ENCODE measurements at places on chromosomes 2 and 18. TPM values are rescaled to one million over a fixed set of nuclear protein-coding genes. Genes with fewer than 3 reads are reported as not detected.

GRCh38 chr2:62221141-62221540 is 25.2 kb downstream of the B3GNT2 start:
- no peak for DNase-seq

DNA sequence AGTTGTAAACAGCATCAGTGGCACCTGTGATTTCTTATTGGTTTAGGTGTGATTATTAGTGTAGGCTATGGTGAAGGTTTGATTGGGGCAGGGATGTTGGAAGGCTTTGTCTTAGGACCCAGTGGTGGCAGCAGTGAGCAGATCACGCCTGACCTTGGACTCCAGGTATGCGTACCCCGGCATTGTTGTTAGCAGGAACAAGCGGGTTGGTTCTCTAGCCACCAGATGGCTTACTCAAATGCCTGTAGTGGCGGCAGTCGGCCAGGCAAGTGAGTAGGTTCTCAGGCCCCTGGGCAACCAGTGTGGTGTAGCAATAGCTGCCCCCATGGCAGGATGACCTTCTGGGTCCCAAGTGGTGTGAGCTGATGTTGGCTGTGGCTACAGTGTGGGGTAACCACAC is 558.3 kb downstream of the KCNJ3 start:
- no peak for DNase-seq

DNA sequence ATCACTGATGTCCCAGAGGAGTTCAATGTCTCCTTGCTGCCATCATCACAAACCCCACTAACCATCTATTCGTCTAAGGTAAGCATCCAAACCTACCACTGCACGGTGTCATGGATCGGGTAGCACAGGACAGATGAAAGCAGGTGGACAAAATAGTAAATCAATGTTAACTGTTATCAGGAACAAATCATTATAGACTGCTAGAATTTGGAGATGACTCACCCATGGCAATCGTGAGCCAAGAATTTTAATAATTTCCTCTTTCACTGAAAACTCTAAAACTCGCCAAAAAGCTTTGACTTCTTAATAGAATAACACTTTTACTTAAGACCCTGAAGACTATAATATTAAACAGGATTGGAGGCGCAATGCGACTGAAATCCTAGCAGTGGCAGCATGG is 33.7 kb upstream of the BZW1 start:
- DNase-seq, result no peak

GRCh38 chr2:68367953-68368653 is 3.0 kb downstream of the PLEK start:
- DNase-seq, result no peak

- no peak for DNase-seq
Measured at GRCh38 chr2:166240387-166241313, 112.8 kb upstream of the SCN1A start.

DNA sequence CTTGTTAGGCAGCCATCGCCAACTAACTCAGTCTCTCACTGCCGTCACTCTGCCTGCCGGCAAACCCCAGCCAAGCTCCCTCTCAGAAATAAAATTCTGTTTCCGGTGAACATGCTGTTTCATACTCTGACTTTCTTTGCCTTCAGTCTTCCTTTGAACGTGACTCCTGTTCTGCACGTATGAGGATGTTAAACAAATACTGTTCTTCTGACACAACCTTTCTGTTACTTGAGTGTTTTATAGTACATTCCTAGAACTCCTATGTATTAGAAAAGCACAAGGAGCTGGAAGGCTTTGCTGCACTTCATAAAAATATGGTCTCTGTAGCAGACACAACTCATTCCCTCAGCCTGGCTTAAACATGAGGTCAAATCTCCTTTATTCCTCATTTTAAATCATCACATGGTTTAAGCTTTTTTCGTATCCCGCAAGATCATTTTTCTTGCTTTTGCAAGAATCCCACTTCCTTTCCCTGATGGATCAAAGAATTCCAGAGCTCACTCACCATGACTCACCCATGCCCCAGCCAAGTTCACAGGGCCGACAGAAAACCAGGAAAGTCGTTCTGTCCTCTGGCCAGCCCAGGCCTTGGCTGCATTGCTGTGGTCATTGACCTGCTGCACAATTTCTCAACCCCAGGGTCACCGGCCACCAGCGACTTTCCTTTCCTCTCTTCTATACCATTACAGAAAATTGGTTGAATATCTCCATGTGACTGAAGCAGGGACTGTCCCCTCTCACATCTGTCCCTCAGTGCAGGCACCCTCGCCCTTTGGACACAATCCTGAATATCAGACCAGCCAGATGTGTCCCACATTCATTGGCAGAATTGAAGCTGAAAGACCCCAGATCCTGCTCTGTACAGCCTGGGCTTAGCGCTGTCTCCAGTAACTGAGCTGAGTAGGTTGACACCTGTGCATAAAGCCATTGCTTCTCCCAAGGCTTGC is 183.1 kb upstream of the ARL4C start:
- no peak for DNase-seq

DNA sequence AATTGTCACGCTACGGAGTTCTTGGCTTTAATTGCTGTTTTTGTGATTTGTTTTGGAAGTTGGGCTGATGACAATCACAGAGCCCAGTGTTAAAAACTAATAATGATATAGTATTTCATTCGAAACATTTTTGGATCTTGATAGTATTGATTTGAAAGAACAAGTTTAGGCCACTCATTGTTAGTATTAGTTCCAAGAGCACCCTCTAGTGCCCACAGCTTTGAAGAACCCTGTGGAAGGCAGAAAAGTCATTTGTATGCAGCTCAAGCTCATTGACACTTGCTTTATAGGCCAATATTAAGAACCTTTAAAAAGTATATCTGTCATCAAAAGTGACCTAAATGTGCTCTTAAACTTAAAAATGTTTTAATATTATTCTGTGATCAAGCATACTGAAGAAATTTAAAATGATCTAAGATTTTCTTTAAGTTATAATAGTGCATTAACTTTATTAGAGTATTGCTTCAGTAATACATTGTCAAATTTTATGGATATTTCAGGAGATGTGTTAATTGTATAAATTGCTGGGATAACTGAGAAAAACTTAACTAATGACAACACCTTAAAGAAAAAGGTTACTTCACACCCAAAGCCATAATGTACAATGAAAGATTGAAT is 191.0 kb downstream of the GRB14 start:
- DNase-seq, result no peak

DNA sequence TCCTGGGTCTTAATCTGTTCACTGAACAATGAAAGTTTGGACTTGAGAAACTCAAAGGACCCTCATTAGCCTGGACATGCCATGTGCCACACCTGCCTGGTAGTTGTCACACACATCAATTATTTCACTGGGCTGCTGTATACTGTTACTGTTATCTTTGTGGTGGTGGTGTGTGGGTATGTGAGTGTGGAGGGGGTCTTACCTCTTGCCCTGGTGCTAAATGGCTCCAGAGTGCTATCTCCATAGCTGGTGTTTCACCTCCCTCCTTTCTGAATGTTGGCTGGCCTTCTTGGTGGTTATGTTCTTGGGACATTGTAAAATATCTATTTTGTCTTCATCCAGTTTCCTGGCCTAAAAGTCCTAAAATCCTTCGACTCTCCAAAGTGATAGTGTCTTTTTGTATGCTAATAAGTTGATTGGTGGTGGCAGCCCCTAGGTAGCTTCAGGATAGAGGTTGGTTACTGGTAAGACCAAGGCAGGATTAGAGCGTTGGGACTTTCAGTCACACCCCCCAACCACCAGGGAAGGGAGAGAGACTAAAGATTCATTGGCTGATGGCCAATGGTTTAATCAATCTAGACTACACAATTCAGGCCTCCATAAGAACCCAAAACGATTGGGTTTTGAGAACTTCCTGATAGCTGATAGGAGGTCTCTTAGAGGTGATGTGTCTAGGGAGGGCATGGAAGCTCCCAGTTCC is 328.1 kb downstream of the MYCN start:
- no peak for DNase-seq

- DNase-seq, result no peak
Measured at GRCh38 chr2:29530281-29530680, 391.1 kb downstream of the ALK start.

- no peak for DNase-seq
Measured at GRCh38 chr2:207162316-207162715, 3.4 kb downstream of the KLF7 start.

DNA sequence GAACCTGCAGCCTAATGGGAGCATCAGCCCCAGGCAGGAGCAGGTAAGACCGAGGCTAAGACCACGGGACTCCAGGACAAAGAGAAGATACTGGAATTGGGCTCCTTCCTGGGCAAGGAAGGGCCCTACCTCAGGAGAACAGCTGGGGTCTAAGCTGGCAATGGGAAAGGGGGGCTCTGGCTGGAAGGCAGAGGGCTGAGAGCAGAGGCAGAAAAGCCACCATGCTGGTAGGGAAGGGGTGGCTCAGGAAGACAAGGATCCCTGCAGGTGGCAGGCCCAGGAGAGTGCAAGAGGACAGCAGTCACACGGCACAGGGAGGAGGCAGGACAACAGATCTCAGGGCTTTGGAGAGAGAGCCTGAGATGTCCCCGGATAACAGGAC is 203.5 kb downstream of the NDUFA10 start:
- no peak for DNase-seq

DNA sequence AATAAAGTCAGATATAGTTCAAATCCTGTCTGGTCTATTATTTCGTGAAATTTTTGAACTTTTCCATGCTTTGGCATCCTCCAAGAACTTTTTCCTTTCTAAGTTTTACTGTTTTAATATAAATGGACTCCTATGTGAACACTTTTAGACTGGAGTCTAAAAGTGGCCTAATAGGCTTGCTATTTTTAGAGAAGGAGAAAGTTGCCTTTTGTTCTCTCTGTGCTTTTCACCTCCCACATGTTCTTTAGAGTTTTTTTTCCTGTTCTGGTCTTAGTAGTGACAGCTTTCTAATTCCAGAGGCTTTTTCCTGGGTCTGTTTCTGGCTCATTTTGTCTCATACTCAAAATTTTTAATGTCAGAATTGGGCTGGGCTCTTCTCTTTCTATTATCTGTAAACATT is 72.2 kb downstream of the ADAM23 start:
- DNase-seq, result no peak

- no peak for DNase-seq
Measured at GRCh38 chr2:22854588-22854987, 530.4 kb upstream of the KLHL29 start.

DNA sequence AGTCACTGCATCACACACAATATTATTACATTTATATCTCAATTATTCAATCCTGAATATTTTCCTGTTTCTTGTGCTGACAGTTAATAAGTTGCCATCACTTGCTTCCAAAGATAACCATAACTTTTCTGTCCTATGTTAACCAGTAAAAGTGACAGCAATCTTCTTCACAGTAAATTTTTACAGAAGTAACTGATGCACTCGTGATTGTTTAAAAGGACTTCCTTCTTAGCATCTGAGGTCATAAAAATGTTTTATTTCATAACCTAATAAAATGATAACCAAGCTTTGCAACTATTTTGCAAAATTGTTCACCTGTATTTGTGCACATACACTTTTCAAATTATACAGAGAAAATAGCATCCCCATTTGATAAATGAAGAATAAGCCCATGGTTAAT is 20.6 kb upstream of the ANKRD62 start:
- no peak for DNase-seq

DNA sequence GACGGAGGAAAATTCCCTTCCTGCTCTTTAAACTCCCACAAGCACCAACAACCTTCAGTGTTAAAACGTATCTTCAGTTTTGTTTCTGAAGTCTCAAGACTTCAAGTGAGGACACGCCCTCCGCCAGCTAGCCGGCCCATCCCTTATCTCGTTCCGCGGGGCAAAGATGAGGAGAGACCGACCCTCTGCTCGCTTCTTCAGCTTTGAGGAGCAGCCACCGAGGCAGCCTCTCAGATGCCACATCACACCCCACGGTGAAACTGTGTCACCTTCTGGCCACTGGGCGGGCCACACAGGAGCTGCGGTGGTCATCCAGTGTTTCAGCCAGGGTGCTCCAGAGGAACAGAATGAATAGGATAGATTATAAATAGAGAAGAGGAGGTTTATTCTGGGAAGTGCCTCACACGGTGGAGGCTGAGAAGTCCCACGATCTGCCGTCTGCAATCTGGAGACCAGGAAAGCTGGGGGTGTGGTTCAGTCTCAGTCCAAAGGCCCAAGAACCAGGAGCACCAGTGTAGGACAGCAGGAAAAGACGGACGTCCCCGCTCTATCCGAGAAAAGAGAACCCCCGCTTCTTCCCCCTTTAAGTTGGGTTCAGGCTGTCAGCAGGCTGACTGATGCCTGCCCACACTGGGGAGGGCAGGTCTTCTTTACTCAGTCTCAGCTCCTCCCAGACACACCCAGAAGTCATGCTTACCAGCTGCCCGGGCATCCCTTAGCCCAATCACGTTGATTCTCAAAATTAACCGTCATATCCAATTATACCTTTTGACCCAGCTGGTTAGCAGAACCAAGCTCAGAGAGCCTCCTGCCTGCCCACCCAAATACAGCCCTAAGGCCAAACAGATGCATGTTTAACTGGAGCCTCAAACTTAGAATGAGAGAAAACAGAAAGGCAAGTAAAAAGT is 399.7 kb upstream of the ID2 start:
- DNase-seq, result no peak

DNA sequence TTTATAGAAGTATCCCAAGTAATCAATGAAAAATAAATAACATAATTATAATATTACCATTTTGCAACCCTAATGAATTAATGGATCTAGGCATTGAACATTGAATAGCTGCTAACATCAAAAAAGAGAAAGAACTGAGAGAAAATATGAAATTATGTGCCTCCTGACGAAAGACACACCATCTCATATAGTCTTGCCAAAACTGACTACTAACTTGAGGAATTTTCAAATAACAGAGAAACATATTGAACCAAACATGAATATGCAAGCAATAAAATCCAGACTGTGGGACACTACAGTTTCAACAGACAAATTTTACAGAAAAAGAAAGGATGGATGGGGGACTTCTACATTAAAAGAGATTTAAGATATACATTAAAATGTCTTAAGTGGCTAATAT is 165.7 kb downstream of the WDPCP start:
- no peak for DNase-seq

DNA sequence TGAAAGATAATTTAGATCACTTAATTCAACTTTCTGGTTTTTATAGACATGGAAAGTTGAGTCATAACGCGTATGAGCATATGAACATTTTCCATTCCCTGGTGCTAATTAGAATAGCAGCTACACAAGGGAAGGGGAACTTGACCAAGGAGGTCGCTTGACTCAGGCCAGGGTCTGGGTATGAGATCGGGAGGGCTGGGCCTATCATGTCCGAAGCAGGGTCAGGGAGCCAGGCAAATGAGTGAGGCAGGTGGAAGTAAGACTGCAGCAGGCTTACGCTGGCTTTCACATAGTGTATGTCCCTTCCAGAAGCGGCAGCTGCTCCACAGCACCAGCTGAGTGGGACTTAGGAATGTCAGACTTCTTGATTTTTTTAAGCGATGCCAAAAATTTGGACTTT is 14.7 kb downstream of the RALB start:
- DNase-seq, result no peak

GRCh38 chr2:113056521-113056920 is 2.5 kb upstream of the IL36RN start:
- no peak for DNase-seq

CYS1 gene
- not detected for total RNA-seq

SP5 gene
- not detected for total RNA-seq

TMEM237 gene
- 9.8 TPM for total RNA-seq

PROKR1 gene
- not detected for total RNA-seq

DCDC2C gene
- not detected for total RNA-seq

SMYD1 gene
- not detected for total RNA-seq

Measured in naive thymus-derived CD8-positive, alpha-beta T cell (primary cell).